ENCODE measurements at places on chromosomes 1 and 21.

- DNase-seq = no peak
These were observed 178.8 kb downstream of the VPS13D start for GRCh38 chr1:12408662-12409061.

DNA sequence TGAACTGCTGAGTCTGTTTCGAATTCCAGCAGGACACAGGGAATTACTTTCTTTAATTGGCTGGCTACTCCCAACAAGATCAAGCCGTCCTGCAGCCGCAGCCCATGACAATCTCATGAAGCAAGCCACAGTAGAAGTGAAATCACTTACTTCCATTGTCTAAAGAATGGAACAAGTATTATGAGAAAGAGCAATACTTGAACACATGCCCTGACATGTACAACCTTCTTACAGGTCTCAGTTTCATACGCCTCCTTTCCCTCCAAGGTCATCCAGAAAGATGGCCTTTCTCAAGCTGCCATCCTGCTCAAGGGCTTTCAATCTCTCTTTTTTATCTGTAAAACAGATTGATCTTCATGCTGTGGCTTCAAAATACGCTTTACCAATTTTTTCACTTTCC lies 85.1 kb downstream of the PCSK9 start:
- DNase-seq = no peak

DNA sequence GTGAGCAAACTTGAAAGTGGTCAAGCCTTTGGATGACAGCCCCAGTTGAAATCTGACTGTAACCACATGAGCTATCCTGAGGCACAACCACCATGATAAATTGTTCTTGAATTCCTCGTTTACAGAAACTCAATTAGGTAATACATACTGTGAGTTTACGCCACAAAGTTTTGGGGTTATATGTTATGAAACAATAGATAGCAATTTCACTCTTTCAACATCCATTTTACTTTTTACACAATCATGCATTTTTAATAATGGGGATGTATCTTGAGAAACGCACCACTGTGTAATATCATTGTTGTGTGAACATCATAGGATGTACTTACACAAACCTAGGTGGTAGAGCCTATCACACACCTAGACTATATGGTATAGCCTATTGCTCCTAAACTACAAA lies 35.4 kb downstream of the OR2C3 start:
- DNase-seq = no peak

DNA sequence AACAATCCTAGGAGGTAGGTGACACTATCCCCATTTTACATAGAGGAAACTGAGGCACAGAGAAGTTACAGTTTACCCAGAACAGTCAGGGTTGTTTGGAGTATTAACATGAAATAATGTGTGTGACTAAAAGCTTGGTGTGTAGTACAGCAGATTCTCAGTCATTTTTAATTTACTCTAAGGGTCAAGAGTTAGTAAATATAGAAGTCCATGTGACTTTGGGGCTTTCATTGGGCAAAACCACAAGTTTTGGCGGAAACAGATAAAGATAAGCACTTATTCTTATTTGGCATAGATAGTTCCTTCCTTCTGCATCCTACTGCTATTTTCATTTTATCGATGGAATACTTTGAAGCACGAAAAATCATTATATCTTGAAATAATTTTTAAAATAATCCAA lies 128.5 kb downstream of the DNM3 start:
- DNase-seq = no peak

DNA sequence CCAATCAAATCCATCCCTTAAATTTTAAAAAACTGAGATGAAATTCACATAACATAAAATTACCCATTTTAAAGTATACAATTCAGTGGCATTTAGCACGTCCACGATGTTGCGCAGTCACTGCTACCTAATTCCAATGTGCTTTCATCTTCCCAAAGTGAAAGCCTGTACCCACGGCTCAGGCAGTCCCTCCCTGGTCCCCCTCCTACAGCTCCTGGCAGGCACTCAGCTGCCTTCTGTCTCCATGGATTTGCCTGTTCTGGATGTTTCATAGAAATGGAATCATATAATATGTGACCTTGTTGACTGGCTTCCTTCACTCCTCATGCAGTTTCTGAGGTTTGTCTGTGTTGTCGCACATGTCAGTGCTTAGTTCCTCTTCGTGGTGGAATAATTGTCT lies 386.3 kb downstream of the CAMTA1 start:
- DNase-seq = no peak

DNA sequence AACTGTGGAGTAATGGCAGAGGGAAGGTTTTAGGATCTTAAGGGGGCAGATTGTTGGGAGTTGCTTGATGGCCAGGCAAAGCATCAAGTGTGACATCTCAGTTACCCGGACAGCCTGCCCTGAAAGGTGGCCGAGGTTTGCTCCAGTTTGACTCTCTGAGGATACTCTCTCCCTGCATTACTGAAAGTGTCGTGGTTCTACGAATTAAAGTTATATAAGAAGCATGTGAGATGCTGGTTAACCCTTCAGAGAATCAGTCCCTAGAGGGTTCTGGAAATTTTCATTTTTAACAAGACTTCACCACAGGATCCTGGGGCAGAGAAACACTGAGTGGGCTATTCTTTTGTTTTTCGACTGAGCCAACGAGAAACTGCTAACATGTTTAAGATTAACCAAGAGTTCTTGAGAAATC lies 689 bp upstream of the ZNF644 start:
- DNase-seq = no peak

DNA sequence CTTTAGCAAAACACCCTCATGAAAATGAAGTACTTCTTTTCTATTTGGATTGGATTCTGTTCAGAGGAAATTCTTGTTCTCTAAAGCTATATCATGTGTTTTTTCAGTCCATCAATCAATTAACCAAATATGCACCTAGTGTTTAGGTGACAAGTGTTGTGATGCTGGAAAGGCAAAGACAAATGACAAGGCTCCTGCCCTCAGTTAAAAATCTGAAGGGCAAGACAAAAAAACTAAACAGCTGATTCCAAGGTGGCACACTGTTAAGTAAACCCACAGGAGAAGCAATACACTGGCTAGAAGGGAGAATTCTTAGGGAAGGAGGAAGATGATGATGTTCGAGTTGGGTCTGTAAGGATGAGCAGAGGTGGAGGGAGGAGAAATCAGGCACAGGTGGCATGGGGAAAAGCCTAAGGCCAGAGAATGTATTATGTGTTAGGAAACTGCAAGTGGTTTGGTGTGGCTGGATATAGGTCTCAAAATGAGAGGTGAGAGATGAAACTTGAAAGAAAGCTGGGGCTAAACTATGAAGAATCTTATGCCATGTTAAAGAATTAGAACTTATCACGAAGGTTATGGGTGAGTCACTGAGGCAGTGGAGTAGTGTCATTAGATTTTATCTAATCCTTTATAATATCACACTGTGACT lies 51.8 kb upstream of the GFI1 start:
- DNase-seq = no peak

DNA sequence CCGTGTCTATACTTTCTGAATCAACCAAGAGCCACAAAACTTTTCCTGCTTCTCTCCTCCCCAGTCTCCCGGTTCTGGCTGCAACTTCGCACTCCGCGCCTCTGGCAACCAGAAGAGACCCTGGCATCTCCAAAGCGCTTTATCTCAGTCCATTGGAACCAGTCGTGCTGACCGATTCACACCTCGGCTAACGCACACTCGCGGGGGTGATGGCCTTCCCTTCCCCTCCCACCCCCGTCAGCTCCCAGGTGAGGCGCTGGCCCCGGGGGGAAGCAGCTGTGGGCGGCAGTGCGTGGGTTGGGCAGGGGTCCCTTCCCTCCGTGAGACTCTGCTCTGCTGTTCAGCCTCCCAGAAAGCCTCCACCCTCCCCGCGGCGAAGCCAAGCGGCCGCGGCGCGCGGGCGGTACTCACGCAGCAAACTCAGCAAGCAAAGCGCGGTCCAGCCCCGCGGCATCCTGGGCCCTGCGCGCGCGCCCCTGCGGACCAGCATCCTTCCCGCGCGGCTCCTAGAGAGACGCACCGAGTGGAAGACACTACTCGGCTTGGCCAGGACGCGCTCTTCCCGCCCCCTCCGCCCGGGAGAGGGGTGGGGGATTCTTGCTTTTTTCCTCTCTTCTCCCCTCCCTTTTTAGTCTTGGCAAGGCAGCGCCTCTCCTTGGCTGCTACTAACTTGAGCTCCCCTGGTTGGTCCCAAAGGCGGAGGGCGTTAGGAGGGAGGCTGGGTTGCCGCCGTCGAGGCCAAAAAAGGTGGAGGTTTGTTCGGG lies at the start of gene CD34:
Gene CD34 (minus strand): TSS at position 535 of the 764 bp plus-strand sequence. CDS start 45 bp downstream, at position 490.
- DNase-seq = no peak

DNA sequence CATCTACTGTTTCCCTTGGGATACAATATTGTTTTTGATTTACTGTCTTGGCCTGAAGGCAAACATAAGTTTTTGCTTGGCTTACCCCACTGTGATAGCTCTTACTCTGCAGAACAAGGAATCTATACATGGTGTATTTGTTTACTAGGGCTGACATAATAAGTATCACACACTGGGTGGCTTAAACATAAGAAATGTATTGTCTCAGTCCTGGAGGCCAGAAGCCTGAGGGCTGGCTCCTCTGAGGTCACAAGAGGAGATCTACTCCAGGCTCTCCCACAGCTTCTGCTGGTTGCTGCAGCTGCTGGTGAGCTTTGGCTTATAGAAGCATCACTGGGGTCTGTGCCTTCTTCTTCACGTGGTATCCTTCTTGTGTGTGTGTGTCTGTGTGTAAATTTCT lies 30.7 kb upstream of the IGSF5 start:
- no peak for DNase-seq

- no peak for DNase-seq
These were observed 9.0 kb downstream of the ZBTB18 start for GRCh38 chr1:244060117-244060516.

DNA sequence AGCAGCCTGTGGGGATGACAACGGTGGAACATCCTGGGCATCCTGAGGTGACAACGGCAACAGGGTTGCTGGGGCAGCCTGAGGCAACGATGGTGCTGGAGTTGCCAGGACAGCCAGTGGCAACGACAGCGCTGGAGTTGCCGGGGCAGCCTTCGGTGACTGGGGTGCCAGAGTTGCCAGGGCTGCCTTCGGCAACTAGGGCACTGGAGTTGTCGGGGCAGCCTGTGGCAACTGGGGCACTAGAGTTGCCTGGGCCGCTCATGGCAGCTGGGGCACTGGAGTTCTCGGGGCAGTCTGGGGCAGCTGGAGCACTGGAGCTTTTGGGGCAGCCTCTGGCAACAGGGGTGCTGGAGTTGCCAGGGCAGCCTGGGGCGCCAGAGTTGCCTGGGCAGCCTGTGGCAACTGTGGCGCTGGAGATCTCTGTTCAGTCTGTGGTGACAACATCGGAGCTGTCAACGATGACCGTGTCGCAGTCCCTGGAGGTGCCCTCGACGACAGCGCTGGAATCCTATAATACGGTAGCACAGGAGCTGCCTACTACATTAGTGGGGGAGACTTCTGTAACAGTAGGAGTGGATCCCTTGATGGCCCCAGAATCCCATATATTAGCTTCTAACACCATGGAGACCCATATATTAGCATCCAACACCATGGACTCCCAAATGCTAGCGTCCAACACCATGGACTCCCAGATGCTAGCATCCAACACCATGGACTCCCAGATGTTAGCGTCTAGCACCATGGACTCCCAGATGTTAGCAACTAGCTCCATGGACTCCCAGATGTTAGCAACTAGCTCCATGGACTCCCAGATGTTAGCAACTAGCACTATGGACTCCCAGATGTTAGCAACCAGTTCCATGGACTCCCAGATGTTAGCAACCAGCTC lies 8.2 kb downstream of the SON start:
- DNase-seq = no peak

Data from trophoblast cell (in vitro differentiated cells and primary cell).